ENCODE measurements at places on chromosomes 6 and 20. TPM values are rescaled to one million over a fixed set of nuclear protein-coding genes. Genes with fewer than 3 reads are reported as not detected.

FAM209B gene
- total RNA-seq, result 0.61 TPM

GABRR2 gene
- not detected for total RNA-seq

STMND1 gene
- total RNA-seq, result 1.2 TPM

GJA10 gene
- total RNA-seq, result not detected

TGM3 gene
- 130 TPM for total RNA-seq

ECT2L gene
- not detected for total RNA-seq

TNF gene
- total RNA-seq, result 0.79 TPM

FUCA2 gene
- total RNA-seq, result 10.8 TPM

MYH7B gene
- total RNA-seq, result 0.13 TPM

DLL1 gene
- total RNA-seq, result 49.0 TPM

IMPG1 gene
- not detected for total RNA-seq
